A549 treated with Hydrocortisone at 1 μM for 4 hours (cell line): ENCODE measurements at places on chromosomes 5 and 9. TPM values are rescaled to one million over a fixed set of nuclear protein-coding genes. Genes with fewer than 3 reads are reported as not detected.

The CATSPER3 gene
- total RNA-seq, result 0.22 to 0.56 TPM (median 0.34 TPM) in 5 replicates

The EXOSC2 gene
- 45.4 to 84.6 TPM (median 47.7 TPM) in 5 replicates for total RNA-seq

The CSNK1A1 gene
- 131 to 154 TPM (median 141 TPM) in 5 replicates for total RNA-seq

The CCDC107 gene
- total RNA-seq, result 23.0 to 32.2 TPM (median 31.3 TPM) in 5 replicates

The EIF4EBP3 gene
- total RNA-seq, result 0.39 to 3.0 TPM (median 1.8 TPM) in 5 replicates

The SLC6A18 gene
- total RNA-seq, result not detected in 5 replicates

The SHC3 gene
- total RNA-seq, result 0.22 to 0.51 TPM (median 0.24 TPM) in 5 replicates

The IL7R gene
- total RNA-seq, result 0.28 to 0.59 TPM (median 0.36 TPM) in 5 replicates

The ENTREP1 gene
- total RNA-seq, result 0.52 to 0.84 TPM (median 0.76 TPM) in 5 replicates

The MCCC2 gene
- 39.7 to 47.5 TPM (median 41.9 TPM) in 5 replicates for total RNA-seq

The GAS1 gene
- 0.08 to 0.13 TPM (median 0.10 TPM) in 5 replicates for total RNA-seq

The FAM81B gene
- total RNA-seq, result not detected in 5 replicates

The SLC34A1 gene
- total RNA-seq, result not detected in 5 replicates

The NEURL1B gene
- total RNA-seq, result 7.0 to 10.4 TPM (median 9.4 TPM) in 5 replicates

The C7 gene
- not detected in 5 replicates for total RNA-seq

The POLE3 gene
- total RNA-seq, result 103 to 118 TPM (median 110 TPM) in 5 replicates

The GMCL2 gene
- total RNA-seq, result not detected in 5 replicates

The TXNDC8 gene
- not detected in 5 replicates for total RNA-seq

The LIFR gene
- total RNA-seq, result 4.8 to 9.1 TPM (median 7.3 TPM) in 5 replicates

The SMIM33 gene
- not detected in 5 replicates for total RNA-seq

The TMEM8B gene
- total RNA-seq, result 2.6 to 4.0 TPM (median 3.3 TPM) in 5 replicates

The PTGS1 gene
- 1.5 to 1.8 TPM (median 1.5 TPM) in 5 replicates for total RNA-seq

The RNF183 gene
- not detected in 5 replicates for total RNA-seq

The OMD gene
- not detected in 5 replicates for total RNA-seq

The CDC20B gene
- total RNA-seq, result 0.05 to 0.10 TPM (median 0.06 TPM) in 5 replicates

The ZBTB6 gene
- 4.7 to 6.2 TPM (median 5.3 TPM) in 5 replicates for total RNA-seq

The IGFBPL1 gene
- 2.1 to 2.9 TPM (median 2.4 TPM) in 5 replicates for total RNA-seq

The CAMK2A gene
- 0.59 to 0.90 TPM (median 0.80 TPM) in 5 replicates for total RNA-seq

The ADAMTS16 gene
- total RNA-seq, result 1.3 to 5.0 TPM (median 1.6 TPM) in 5 replicates

The PCA3 gene
- not detected in 5 replicates for total RNA-seq

The SHROOM1 gene
- total RNA-seq, result 8.8 to 11.6 TPM (median 10.2 TPM) in 5 replicates

The ALDH1A1 gene
- 4,480 to 7,218 TPM (median 5,416 TPM) in 5 replicates for total RNA-seq

The PCDHGC4 gene
- not detected in 5 replicates for total RNA-seq

The IL3 gene
- total RNA-seq, result not detected in 5 replicates

The AHRR gene
- 3.9 to 5.5 TPM (median 5.2 TPM) in 5 replicates for total RNA-seq

The DMRT3 gene
- not detected in 5 replicates for total RNA-seq

The ARSI gene
- 30.4 to 36.6 TPM (median 34.3 TPM) in 5 replicates for total RNA-seq

The PRRT1B gene
- total RNA-seq, result 0.14 to 0.61 TPM (median 0.30 TPM) in 5 replicates

The GARIN3 gene
- total RNA-seq, result not detected in 5 replicates

The PCDHGA6 gene
- total RNA-seq, result 0.14 to 0.26 TPM (median 0.20 TPM) in 5 replicates
